EH (cell line): ENCODE measurements at places on chromosomes 4 and X.

- DNase-seq = peak; percentile 36
Measured at GRCh38 chr4:137360761-137361160, 171.5 kb downstream of the PCDH18 start.

GRCh38 chr4:23438764-23439163 lies 451.1 kb downstream of the PPARGC1A start:
- no peak for DNase-seq

DNA sequence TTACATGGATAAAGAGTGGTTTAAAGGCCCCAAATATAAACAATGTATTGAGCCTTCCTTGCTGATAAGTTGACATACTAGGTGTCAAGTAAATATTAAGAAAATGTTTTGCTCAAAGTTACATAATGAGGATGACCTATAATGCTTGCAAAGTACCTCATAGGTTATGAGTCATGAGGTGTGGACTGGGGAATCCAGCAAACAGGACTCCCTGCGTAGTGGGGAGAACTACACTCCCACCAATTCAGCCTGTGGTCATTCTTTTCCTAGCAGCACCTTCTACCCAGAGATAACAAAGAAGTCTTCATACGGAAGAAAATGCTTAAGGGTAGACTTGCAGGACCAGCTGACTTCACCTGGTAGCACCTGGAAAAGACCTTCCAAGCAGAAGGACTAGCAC lies 418.9 kb upstream of the CPEB2 start:
- no peak for DNase-seq

GRCh38 chr4:72779241-72779640 lies 210.2 kb upstream of the ADAMTS3 start:
- peak; percentile 83 for DNase-seq

GRCh38 chr4:182093431-182093831 lies 149.8 kb upstream of the TENM3 start:
- DNase-seq = no peak

DNA sequence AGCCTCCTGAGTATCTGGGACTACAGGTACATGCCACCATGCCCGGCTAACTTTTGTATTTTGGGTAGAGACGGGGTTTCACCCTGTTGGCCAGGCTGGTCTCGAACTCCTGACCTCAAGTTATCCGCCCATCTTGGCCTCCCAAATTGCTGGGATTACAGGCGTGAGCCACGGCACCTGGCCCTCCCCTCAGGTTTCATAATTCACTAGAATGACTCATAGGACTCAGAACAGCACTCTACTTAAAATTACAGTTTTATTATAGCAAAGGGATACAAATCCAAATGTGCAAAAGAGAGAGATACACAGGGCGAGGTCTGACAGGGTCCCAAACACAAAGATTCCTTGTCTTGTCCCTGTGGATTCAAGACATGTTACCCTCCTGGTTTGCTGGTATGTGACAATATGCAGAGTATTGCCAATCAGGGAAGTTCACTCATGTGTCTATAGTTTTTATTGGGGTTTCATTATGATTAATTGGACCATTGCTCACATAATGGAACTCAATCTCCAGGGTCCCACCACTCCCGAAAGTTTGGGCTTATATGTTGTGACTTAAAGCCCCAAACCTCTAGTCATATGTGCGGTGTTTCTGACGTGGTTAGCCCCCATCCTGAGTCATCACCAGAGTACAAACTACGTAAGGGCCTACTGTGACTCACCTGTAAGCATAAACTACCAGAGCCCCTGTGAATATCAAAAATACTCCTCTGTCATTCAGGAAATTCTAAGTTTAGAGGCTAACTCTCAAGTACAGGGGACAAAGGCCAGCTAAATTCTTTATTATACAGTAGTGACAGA lies 5.2 kb downstream of the YIPF6 start:
- DNase-seq = peak; percentile 38

GRCh38 chrX:53631156-53631555 lies 55.4 kb downstream of the HUWE1 start:
- DNase-seq = peak; percentile 55

GRCh38 chrX:138890491-138890890 lies 179.0 kb upstream of the FGF13 start:
- no peak for DNase-seq

DNA sequence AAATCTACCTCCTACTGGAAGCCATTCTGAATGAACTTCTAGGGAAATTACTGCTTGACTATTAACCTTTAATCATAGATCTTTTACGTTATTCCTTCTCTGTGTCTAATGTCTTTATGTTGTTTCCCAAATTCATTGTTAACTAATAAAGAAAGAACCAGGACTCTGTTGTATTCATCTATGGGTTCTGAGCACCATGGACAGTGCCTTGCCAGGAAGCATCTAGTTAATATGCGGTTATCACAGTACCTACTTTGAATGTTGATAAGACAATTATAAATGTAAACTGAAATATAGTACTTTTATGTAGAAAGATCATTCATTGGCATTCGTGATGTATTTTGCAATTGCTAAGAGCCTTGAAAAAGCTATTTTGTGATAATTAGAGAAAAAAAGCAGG lies 23.8 kb downstream of the NWD2 start:
- DNase-seq = no peak

DNA sequence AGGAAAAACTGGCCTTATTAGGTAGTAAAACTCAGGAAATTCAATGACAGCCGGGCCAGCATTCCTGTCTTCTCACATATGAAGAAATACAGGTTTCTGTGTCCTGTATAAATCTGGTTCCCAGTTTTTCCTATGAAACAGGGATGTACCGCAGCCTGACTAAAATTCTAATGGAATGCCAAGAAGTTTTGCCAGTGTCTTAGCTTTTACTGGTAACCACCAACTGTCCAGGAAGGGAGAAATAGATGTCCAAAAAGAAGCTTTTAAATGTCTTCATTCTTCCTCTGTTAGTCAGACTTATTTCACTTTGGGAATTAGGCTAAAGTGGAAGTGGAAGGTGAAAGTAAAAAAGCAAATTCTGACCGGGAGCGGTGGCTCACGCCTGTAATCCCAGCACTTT lies 108.0 kb upstream of the TBL1X start:
- DNase-seq = peak; percentile 75

- DNase-seq = no peak
Measured at GRCh38 chrX:99394456-99394855, 1015.6 kb downstream of the PCDH19 start.

DNA sequence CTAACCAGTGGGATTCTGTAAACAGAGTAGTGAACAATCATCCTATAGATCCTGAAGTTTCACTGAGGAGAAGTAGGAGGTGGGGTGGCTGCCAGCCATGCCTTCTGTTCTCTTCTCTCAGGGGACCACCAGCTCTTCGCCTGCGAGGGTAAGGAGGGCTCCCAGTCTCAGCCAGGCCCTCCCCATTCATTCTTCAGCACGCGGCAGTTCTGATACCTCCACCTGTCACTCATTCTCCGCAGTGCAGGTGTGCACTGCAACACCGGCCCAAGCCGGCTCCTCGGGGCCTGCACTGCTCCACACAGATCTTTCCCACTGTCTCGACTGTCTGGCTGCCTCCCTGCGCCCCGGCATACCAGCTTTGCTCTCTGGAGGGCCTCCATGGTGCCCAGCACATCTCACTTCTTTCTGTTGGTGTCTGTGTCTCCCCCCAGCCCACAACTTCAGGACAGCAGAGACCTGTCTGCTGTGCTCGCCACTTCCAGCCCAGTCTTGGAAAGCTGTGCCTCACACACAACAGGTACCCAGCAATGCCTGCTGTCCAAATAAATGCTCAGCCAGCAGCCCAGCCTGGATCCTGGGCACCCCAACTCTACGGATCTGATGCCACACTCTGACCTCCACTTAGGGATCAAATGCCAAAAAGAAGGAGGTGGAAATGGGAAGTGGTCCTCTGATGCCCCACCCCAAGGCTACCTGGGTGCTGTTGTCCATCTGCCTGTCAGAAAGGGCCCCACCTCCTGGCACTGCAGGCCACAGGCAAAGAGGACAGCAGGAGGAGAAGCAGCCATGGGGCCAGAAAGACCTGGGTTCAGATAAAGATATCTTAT lies 29.0 kb downstream of the ACOX3 start:
- no peak for DNase-seq

- DNase-seq = peak; percentile 53
Measured at GRCh38 chr4:26086621-26087441, 172.8 kb downstream of the SMIM20 start.

- DNase-seq = no peak
Measured at GRCh38 chr4:98663226-98664006, 5.0 kb upstream of the TSPAN5 start.

DNA sequence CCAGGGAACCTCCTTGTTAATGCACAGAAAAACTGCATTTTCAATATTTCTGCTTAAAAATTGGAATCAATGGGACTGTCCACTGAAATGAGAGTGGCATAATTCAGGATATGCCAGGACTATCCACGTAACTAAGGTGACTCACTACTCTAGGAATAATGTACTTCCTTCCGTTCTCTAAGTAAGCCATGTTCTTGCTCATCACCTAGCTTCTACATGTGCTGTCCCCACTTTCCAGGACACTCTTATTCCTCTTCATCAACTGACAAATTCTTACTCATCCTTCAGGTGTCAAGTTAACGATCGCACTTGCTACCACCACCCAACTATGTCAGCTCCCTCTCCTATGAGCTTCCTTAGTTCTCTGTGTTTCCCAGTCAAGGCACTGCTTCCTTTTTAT lies 342.8 kb upstream of the F9 start:
- no peak for DNase-seq

DNA sequence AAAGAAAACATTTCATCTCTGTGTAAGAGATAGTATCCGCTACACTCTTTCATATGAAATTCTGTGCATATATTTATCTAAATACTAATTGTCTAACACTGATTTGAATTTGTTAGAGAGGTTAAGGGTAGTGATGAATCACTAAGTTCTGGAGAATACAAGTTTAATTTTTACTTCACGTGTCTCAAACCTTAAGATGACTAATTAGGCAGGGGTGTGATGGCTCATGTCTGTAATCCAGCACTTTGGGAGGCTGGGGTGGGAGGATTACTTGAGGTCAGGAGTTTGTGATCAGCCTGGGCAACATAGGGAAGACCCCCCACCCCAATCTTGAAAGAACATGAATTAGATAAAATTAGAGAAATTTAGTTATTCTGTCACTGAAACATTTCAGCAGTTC lies 2241.9 kb downstream of the PCDH7 start:
- no peak for DNase-seq

DNA sequence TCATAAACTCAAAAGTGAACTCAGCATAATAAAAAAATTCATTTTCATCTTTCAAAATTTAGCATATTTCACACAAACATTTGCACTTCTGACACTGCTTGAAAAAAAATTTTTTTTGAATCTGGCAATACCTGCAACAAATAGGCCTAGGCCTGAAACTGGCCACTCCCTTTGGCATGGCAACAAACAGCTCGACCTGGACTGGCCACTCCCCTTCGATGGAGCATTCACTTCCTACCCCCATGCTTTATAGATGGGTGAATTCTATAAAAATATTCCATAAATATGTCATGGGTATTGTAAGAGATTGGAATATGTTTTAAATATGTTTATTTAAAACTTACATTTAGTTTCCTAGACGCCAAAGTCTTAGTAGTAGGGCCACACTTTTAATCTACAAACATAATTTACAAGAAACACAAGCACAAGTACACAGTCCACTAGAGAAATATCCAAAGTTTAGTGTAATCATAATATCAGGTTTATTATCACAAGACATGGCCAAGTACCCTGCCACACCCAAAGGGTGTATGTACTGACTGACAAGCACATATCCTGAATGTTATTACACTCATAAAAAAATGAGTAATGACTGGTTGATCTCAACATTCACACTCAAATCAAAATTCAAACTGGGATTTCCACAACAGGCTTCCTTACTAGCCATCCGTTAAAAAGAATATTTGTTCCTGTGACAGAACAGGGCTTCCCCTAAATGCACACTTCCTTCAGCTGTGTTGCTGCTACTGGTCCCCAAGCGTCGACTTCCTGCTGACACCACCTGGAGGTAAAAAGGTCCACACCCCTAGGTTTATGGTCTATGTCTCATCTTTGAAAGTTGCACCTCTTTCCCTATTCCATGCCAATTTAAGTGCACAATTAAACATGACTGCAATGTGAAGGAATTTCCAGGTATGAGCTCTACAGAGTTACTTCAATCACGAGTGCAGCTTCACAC lies 271.5 kb downstream of the NR3C2 start:
- DNase-seq = no peak

GRCh38 chrX:87167841-87168240 lies 349.8 kb upstream of the KLHL4 start:
- no peak for DNase-seq
